ENCODE measurements at places on chromosomes 6 and 20.

- H3K36me3 ChIP-seq: no peaks in the 10 kb centered on the region
- no peak for DNase-seq
- no peaks in the 10 kb centered on the region for H3K27me3 ChIP-seq
- H3K27ac ChIP-seq: no peak overlapping the region
These were observed 22.1 kb upstream of the ZNF76 start for GRCh38 chr6:35237476-35237875.

- no peak for DNase-seq
- H3K27me3 ChIP-seq: no peaks in the 10 kb centered on the region
- no peak overlapping the region for H3K27ac ChIP-seq
- H3K4me1 ChIP-seq: no peaks in the 10 kb centered on the region
- H3K36me3 ChIP-seq: no peaks in the 10 kb centered on the region
- H3K4me3 ChIP-seq: no peak overlapping the region
These were observed 254.4 kb upstream of the PMEPA1 start for GRCh38 chr20:57964011-57964862.

DNA sequence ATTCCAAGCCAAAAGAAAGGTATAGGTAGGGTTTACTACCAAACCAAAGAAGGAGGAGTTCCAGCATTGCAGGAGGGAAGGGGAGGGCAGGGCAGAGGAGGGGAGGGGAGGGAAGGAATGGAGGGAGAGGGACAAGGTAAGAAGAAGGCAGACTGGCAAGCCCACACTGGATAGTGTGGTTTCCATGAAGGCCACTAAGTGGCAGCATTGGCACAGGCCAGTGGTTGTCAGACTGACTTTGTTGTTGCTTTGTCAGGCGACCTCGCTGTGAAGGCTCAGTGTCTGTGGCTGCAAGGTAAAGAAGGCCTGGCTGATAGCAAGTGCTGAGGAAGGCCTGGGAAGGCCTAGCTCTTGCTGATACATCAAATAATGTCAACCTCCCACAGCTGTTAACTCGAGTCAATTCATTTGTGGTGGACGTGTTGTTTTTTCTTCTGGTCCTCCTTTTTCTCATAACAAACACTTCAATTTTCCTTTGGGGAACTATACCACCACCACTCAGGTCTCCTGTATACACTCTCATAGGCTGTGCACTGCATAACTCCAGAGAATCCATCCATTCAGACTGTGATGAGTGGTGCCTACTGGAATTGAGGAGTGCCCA lies 7.7 kb upstream of the ZNF334 start:
- no peaks in the 10 kb centered on the region for H3K27me3 ChIP-seq
- no peaks in the 10 kb centered on the region for H3K36me3 ChIP-seq
- no peak for DNase-seq
- H3K27ac ChIP-seq: no peak overlapping the region

DNA sequence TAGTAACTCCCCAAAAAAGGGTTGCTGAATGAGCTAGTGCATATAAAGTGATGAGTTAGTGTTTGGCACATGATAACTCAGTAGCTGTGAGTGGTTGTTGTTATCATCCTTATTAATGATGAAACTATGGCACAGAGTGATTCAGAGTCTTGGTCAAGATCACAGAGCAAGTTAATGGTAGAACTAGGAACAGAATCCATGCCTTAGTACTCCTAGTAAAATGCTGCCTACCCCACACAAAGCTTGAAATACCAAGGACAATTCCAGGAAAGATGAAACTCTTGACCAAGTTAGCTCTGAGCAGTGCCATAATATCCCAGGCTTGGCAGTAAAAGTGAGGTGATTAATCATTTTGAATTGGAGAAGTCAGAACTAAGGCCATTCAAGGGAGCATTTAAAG lies 109.1 kb upstream of the ENPP5 start:
- H3K4me3 ChIP-seq: no peak overlapping the region
- peaks cover 4% of the 10 kb centered on the region for H3K27me3 ChIP-seq
- H3K36me3 ChIP-seq: no peaks in the 10 kb centered on the region
- H3K27ac ChIP-seq: no peak overlapping the region

GRCh38 chr6:87237804-87238203 lies 82.4 kb downstream of the ZNF292 start:
- no peak for DNase-seq
- H3K27ac ChIP-seq: no peak overlapping the region
- H3K36me3 ChIP-seq: peaks cover 41% of the 10 kb centered on the region
- H3K4me1 ChIP-seq: no peaks in the 10 kb centered on the region
- H3K27me3 ChIP-seq: no peaks in the 10 kb centered on the region

GRCh38 chr6:31541059-31541657 lies 645 bp downstream of the DDX39B start:
- no peak for DNase-seq
- peak overlapping the region; percentile 48 for H3K4me3 ChIP-seq
- H3K36me3 ChIP-seq: peaks cover 60% of the 10 kb centered on the region
- peak overlapping the region; percentile 87 for H3K27ac ChIP-seq

DNA sequence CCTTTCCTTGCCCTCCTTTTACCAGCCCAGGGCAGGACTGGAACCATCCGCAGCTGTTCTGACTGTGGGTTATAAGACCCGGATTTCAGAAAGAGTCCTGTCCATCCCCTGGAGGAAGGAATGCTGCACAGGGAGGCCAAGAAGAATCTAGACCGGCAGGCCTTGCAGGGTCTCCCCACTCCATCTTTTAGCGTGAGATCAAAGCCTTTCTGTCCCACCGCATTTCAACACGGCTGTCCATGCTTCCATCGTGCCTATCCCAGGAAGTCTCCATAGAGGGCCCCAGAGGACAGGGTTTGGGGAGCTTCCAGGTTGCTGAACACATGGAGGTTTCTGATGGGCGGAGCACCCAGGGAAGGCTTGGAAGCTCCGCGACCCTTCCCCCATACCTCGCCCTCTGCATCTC lies 79.3 kb upstream of the AGPAT4 start:
- H3K4me3 ChIP-seq: no peak overlapping the region
- H3K36me3 ChIP-seq: no peaks in the 10 kb centered on the region
- no peak for DNase-seq
- H3K27ac ChIP-seq: no peak overlapping the region
- no peaks in the 10 kb centered on the region for H3K4me1 ChIP-seq

GRCh38 chr6:44466955-44467354 lies 79.4 kb downstream of the CDC5L start:
- no peak for DNase-seq
- H3K4me3 ChIP-seq: no peak overlapping the region
- H3K27me3 ChIP-seq: no peaks in the 10 kb centered on the region
- H3K4me1 ChIP-seq: no peaks in the 10 kb centered on the region

- peak overlapping the region; percentile 43 for H3K4me3 ChIP-seq
- H3K27ac ChIP-seq: peak overlapping the region; percentile 82
- no peaks in the 10 kb centered on the region for H3K27me3 ChIP-seq
- DNase-seq: no peak
These were observed 1.4 kb downstream of the CUTA start for GRCh38 chr6:33416386-33417127.

- no peaks in the 10 kb centered on the region for H3K4me1 ChIP-seq
- H3K4me3 ChIP-seq: no peak overlapping the region
- no peaks in the 10 kb centered on the region for H3K36me3 ChIP-seq
- H3K27ac ChIP-seq: no peak overlapping the region
- no peak for DNase-seq
These were observed 947.4 kb upstream of the CITED2 start for GRCh38 chr6:140321891-140322290.

DNA sequence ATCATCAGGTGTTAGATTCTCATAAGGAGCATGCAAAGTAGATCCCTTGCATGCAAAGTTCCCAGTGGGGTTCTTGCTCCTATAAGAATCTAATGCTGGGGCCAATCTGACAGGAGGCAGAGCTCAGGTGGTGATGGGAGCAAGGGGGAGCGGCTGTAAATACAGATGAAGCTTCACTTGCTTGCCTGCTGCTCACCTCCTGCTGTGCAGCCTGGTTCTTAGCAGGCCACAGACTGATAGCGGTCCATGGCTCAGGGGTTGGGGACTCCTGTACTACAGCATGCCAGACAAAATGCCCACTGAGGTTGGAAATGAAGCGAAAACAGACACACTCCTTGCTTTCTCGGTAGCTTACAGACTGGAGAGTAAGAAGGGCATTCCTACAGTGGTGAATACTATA lies 386.8 kb downstream of the PLCB1 start:
- no peaks in the 10 kb centered on the region for H3K4me1 ChIP-seq
- DNase-seq: no peak
- H3K27me3 ChIP-seq: no peaks in the 10 kb centered on the region
- H3K27ac ChIP-seq: no peak overlapping the region
- no peaks in the 10 kb centered on the region for H3K36me3 ChIP-seq

DNA sequence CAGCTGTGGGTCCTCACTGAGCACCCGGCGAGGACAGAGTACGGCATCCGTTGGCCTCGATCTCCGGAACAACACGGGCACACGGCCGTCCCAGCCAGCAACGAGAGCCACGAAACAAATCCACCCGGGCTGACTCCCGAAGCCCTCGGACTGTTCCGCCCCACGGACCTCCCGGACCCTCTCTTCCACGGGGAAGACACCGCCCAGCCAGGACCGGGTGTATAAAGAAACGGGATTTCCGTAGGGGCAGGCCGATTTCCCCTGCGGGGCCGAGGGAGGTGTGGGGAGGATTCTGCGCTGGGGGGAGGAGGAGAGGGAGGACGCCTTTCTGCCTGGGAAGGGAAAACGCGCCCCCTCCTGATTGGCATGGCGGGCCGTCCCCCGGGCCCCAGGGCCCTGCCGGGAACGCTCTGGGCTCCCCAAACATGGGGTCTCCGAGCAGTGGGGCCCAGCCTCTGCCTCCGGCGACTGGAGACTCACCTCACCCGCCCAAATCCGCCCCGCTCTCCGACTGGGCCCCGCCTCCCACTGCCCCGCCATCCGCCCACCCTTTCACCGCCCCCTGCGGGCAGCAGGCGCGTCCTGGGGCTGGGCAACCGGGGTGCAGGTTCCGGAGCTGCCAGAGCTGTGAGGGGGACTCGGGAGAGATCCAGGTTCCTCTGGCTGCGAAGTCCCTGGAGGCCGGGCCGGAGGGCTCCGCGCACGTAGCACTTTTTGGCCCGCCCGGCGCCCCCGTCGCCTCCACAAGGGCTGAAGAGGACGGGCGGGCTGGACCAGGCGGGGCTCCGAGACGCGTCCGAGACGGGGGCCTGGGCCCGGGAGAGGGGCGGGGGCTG lies 679 bp upstream of the PPDPF start:
- no peaks in the 10 kb centered on the region for H3K27me3 ChIP-seq

- no peak overlapping the region for H3K4me3 ChIP-seq
- peaks cover 26% of the 10 kb centered on the region for H3K4me1 ChIP-seq
- no peak for DNase-seq
- H3K36me3 ChIP-seq: peaks cover 2% of the 10 kb centered on the region
These were observed 109.5 kb downstream of the KIF13A start for GRCh38 chr6:17877895-17878440.

DNA sequence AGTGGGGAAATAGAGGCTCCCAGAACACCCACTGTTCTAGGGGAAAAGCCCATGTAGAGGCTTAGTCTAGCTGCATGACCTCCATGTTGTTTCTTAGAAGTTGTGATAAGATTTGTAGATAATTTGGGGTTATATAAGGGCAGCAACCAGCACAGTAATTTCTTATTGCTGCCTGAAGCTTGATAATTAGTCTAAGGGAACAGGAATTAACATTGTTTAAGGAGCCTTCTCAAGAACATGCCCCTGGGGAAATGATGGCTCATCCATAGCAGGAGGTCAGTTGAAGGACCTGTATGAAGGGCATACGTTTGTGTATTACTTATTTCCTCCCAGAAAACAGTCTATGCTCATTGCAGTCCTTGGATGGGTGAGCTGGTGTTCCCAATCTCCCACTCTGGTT lies 170.7 kb upstream of the SCGN start:
- H3K4me3 ChIP-seq: no peak overlapping the region
- DNase-seq: no peak
- H3K4me1 ChIP-seq: peaks cover under 1% of the 10 kb centered on the region
- no peaks in the 10 kb centered on the region for H3K27me3 ChIP-seq
- H3K36me3 ChIP-seq: peaks cover 17% of the 10 kb centered on the region
- H3K27ac ChIP-seq: no peak overlapping the region

- no peaks in the 10 kb centered on the region for H3K27me3 ChIP-seq
- no peak overlapping the region for H3K27ac ChIP-seq
- no peaks in the 10 kb centered on the region for H3K36me3 ChIP-seq
- no peak for DNase-seq
- no peak overlapping the region for H3K4me3 ChIP-seq
These were observed 166.1 kb upstream of the PRDM1 start for GRCh38 chr6:105920071-105920470.

DNA sequence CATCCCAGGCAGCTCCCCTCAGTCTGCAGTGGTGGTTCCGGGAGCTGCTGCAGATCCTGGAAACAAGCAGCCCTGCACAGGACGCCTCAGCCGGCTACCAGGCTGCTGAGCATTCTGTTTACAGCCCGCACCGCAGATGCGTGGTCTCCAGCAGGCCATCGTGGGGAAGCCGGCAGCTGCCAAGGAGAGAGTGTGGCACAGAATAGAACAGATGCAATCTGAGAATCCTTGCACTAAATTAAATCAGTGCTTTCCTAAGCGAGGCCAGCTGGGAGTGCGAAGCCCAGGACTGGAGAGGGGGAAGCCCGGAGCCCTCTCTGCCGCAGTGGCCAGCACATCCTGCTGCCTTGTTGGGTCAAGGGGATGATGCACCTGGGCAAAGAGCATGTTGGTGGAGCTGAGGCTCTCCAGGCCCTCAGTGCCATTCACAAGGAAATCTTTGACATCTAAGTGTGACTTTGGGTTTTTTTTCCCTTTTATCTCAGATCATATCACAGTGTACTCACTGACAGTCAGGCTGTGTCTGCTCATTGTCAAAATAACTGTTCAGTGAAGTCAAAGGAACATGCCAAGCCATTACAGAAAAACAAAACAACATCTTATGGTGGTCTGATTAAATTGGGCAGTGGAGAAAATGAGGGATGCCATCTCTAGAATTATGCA lies 118.1 kb downstream of the SYNDIG1 start:
- H3K27me3 ChIP-seq: no peaks in the 10 kb centered on the region
- DNase-seq: no peak
- H3K27ac ChIP-seq: no peak overlapping the region
- no peaks in the 10 kb centered on the region for H3K36me3 ChIP-seq

GRCh38 chr6:140276719-140277118 lies 902.3 kb upstream of the CITED2 start:
- no peak overlapping the region for H3K4me3 ChIP-seq
- no peak overlapping the region for H3K27ac ChIP-seq
- DNase-seq: no peak

- peaks cover 31% of the 10 kb centered on the region for H3K36me3 ChIP-seq
- no peak overlapping the region for H3K27ac ChIP-seq
- H3K27me3 ChIP-seq: peaks cover 41% of the 10 kb centered on the region
- H3K4me1 ChIP-seq: peaks cover 3% of the 10 kb centered on the region
These were observed 29.7 kb downstream of the SLC12A5 start for GRCh38 chr20:46058599-46059281.

All from RWPE2 (cell line).